EH (cell line): ENCODE measurements at places on chromosomes 2 and 18.

- DNase-seq: no peak
These were observed 83.2 kb downstream of the BCL2 start for GRCh38 chr18:63236406-63236805.

GRCh38 chr2:8021921-8022320 lies 659.9 kb upstream of the ID2 start:
- DNase-seq: peak; percentile 21

DNA sequence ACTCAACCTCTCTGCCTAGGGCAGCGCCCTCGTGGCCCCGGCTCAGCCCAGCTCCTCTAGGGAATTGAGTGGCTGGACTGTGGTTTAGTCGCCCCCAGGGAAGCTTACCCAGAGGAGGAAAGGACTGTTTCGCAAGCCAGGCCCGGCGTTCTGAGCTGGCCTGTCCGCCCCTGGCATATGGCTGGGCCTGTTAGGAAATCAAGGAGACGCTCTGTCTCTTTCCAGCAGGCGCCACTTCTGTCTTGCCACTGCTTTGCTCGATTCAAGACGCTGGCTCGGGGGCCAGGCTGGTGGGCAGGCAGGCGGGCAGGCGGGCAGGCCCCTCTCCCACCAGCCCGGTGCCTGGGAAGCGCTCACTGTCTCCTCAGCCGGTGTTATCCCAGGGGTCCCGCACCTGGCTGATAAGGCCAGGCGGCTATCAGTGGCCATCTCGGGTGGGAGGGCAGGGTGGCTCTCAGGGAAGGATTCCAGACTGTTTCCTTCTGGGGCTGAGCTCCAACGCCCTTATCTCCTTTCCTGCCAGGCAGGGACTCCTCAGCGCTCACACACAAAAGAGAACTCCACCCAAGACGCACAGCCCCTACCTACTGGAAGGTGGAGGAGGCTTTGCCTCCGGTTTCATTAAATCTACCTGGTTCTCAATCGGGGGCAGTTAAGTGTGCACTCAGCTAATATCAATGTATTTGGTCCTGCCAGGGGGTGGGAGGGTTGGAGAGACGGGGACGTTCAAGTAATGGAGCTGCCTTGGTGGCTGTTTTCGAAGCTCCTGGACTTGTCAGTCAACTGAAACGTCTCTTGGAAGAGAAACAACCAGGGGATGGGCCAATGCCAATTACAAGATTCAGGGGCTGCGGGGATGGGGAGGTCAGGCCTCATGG lies 109.1 kb downstream of the SMAD7 start:
- DNase-seq: peak; percentile 67

DNA sequence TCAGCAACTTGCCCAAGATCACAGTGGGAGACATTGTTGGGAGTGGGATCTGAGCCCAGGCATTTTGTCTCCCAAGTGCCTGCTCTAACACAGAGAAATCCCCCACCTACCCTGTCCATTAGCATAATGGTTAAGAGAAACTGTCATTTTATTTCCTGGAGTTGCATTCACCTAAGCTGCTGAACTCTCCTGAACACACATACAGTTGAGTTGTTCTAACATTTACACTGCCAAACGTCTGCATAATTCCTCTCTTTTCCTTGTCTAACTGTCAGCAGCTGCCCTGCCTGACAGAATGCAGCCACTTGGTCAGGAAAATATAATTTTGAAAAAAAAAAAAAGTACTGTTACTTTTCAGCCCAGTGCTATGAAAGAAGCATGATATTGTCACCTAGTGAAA lies 396.3 kb upstream of the PIK3C3 start:
- no peak for DNase-seq

- no peak for DNase-seq
These were observed 204.9 kb downstream of the FAM210A start for GRCh38 chr18:13521418-13521817.

DNA sequence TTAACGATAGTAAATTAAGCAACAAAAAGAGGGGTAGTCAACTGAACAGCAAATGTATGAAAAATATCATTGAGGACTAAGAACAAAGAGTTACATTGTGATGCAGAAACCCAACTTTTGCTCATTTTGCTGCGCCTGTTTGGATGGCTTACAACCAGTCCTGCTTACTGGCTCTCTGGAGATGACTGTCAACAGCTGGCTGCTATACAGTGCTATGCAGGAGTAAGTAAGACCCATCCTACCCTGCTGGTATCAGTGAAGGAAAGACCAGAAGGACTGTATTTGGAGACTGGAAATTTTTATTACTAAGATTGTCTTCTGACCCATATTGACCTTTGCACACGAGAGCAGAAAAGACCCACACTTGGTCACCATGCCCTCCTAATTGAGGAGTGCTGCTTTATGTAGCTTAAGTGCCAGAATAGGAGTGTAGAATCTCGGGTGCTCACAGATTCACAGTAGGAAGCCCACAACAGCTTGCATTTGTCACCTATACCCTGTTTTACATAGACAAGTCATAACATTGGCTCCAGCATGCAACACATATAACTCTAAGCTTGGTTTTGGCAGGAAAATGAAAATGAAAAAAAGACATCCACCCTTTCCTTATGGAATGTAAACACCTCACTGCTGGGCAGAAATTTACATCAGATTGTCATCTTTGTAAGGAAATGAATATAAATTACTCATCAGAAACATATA lies 1915.0 kb upstream of the CELF4 start:
- DNase-seq: no peak

DNA sequence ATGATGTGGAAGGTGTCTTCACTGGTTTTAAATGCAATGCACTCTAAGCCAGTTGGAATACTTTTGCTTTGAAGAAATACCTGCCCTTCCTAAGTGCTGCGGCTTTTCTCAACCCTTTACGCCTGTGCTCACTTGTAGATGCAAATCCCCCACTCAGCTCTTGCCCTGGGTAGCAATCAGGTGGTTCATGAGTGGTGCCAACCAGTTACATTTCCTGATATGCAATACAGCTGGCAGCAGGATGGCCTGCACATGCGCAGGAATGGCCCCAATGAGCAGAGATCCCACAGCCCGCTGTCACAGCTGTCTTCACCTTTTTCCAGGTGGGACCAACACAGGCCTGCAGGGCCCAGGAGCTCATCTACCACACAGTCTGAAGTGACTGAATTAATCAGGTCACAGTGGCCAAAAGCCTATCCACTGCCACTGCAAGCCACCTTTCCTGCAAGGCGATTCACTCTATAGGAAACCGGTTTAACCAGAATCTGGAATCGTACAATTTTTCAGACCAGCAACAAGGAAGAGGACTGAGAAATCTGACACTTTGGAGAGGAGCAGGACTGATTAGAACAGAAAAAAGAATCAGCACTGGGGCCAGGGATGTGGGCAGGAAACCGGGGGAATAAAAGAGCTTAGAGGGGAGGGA lies 247.8 kb downstream of the MYT1L start:
- no peak for DNase-seq

- peak; percentile 16 for DNase-seq
These were observed 58.7 kb upstream of the ZNF397 start for GRCh38 chr18:35182151-35182550.

- DNase-seq: no peak
These were observed 21.3 kb downstream of the OTOF start for GRCh38 chr2:26456440-26457250.

DNA sequence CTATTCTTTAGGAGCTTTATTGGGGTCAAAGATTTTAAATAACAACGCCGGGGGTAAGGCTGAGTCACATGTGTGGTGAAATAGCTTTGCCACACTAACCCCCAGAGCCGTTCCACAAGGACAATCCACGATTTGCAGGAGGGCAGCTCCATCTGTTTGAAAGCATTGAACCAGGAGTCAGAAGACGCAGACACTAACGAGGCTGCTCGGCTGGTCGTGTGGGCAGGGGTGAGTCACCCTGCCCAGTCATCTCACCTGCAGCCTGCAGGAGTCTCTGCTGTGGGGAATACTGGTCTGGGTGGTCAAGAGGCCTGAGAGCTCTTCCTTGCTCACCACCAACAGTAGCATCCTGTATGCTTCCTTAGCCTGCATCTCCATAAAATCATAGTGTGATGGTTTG lies 149.2 kb upstream of the NCK2 start:
- peak; percentile 11 for DNase-seq

DNA sequence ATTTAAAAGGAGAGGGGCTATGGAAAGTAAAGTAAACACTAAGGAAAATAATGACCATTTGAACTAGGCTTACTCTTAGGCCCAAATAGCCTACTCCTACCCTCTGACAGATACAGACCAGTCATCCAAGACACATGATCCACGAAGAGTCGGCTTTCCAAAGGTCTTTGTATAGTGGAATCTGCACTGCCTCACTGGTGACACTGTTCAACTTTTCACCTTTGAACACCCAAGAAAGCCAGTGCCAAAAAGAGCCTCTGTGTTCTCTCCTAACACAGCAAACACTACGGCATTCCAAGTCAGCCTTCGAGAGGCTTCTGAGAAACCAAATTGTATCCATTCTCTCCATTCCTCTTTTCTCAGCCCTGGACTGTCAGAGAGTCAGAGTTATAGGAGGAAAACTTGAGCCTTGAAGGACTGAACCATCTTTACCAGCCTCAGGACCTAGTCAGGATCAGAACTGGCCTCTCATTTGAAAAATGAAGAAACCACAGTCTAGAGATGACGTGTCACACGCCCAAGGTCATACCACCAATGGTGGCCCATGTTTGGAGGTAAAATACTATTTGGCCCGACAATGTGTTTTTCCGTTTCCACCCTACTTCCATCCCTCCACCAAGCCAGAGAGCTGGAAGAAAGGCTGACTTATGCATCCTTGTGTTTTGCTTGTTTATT lies 267.4 kb upstream of the ACVR2A start:
- DNase-seq: no peak

DNA sequence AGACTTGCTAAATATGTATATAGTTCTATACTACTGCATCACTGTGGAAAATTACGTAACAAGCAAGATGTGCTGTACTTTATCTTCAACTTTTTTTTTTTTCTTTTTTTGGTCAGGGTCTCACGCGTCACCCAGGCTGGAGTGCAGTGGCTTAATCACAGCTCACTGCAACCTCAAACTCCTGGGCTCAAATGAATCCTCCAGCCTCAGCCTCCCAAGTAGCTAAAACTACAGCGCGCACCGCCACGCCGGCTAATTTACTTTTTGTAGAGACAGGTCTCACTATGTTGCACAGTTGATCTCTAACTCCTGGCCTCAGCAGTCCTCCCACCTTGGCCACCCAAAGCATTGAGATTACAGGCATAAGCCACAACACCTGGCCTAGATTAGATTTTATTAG lies 68.0 kb downstream of the COX7A2L start:
- no peak for DNase-seq

DNA sequence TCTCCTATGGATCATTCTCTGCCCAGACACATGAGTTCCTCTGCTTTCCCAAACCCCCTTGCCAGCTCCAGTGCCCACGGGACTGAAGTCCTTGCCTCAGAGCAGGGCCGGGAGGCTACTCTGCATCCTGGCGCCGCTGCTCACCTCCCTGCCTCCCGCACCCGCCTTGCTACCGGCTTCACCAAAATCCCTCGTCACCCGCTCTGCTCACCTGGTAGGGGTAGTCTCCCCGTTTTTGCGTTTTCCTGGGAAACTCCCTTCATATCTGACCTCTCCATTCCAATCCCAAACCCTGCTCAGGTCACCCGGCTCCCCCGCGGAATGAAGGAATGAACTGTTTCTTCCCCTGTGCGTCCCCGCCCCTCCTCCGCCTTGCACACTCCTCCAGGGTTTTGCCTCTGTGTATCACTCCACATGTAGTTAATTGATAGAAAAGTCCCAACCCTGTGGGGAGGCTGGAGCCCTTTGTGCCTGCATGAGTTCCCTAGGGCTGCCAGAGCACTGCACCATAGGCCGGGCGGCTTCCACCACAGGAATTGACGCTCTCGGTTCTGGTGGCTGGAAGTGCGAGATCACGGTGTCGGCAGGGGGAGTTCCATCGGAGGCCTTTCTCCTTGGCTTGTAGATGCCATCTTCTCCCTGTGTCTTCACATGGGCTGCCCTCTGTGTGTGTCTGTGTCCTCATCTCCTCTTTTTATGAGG lies 2.0 kb upstream of the DGKD start:
- no peak for DNase-seq

DNA sequence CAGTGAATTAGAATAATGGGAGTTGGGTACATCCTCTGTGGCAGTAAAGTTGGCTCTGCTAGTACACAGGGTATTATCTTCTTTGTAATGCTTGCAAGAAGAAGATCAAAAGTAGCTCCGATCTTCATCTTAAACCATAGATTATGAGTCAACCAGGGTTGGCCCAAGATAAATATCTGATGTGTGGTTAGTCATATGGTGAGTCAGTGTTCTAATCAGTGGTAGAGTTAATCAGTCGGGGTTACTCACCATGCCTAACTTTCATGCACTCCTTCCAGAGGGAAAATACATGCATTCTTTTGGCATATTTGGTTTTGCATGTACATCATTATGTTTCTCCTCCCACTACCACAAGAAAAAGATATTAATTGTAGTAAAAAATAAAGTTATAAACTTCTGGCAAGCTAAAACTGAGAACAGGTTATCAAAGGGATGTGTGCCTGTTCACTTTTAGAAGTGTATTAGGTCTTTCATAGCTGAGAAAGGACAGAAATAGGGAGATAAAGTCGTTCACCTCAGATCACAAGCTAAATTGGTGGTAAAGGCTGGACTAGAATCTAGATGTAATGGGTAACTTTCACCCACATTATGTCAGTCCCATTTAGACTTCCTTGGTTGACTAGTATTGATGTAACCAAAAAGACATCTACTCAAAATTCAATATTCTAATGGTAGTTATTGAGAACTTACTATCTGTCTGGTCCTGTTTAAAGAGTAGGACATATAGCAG lies 684.4 kb downstream of the IRS1 start:
- DNase-seq: peak; percentile 98

DNA sequence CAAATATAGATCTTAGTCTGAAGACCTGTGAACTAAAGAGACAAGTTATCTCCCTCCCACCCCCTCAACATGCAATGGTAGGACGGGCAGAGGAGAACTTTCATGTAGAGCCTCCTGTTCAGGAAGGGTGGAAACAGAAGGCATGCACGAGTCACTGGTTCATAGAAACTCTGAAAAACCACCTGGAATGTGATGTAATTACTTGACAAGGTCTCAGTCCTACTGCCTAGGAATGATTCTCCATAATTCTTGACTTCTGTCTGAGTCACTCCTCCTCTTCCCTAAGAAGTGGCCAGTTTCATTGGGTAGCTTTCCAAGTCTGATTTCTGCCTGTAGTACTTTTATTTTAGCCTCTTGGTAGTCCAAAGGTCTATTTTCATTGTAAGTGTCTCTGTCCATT lies 277.3 kb downstream of the PTPRM start:
- peak; percentile 19 for DNase-seq
